ENCODE measurements at places on chromosomes 4 and X.

DNA sequence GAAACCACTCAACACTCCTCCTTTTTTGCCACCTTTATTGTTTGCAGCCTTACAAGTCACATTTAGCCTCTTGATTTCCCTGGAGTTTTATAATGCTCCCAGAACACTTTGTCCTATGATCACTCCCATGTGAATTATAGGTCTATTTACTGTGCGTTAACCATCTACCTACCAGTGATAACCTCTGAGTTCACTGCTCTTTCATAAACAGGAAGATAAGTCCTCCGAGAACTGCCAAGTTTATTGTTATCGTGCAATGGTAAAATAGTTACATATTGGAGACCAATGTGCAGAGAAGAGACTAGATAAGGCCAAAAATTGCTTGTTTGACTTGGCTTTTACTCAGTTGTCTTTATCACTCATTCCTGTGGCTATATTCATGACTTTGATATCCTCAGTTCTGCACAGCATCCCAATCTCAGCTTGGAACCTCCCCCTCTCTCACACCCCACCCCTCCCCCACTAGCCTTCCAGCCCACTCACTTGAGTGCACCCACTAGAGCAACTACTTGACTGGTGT, 12.9 kb upstream of the NUDT9 start:
- no peaks in the 10 kb centered on the region for H3K27me3 ChIP-seq
- no peaks in the 10 kb centered on the region for H3K36me3 ChIP-seq
- H3K27ac ChIP-seq = no peak overlapping the region
- DNase-seq = no peak

- H3K27ac ChIP-seq = no peak overlapping the region
- H3K4me3 ChIP-seq = no peak overlapping the region
- H3K27me3 ChIP-seq = no peaks in the 10 kb centered on the region
- H3K36me3 ChIP-seq = no peaks in the 10 kb centered on the region
- H3K4me1 ChIP-seq = no peaks in the 10 kb centered on the region
- no peak for DNase-seq
Measured at GRCh38 chrX:15952212-15952611, 97.6 kb upstream of the AP1S2 start.

DNA sequence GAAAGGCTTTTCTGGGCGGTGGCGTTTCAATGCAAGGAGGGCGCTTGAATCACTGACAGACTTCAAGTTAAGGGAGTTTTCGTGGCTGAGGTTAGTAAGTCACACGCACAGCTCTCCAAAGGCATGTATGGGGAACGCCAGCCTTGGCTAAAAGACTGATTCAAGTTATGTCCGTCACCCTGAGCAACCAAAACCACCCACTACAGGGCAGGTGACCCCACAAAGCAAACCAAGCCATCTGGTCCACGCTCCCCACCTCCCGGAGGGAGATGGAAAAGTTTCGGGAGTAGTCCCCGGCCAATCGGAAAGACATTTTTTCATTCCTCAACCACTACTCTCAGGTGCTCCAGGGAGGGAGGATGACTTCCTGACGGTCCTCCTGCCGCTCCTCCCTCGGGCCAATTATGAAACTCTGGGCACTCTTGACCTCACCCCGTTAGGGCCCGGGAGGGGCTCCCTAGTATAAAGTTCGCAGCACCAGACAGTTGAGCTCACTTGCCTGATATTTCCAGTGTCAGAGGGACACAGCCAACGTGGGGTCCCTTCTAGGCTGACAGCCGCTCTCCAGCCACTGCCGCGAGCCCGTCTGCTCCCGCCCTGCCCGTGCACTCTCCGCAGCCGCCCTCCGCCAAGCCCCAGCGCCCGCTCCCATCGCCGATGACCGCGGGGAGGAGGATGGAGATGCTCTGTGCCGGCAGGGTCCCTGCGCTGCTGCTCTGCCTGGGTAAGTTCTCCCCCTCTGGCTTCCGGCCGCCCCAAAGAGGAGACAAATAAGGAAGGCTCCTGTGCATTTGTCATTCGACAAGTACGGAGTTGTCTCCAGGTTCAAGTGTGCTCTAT, at the start of gene EREG:
EREG (plus strand) TSS at position 494 of the 840 bp plus-strand sequence; CDS start at position 658, 164 bp downstream.
- H3K27ac ChIP-seq = no peak within 1 kb of the TSS
- H3K4me1 ChIP-seq = no peaks in the 10 kb centered on the region
- no peaks in the 10 kb centered on the region for H3K36me3 ChIP-seq
- peaks cover 37% of the 10 kb centered on the region for H3K27me3 ChIP-seq
- DNase-seq = no peak

DNA sequence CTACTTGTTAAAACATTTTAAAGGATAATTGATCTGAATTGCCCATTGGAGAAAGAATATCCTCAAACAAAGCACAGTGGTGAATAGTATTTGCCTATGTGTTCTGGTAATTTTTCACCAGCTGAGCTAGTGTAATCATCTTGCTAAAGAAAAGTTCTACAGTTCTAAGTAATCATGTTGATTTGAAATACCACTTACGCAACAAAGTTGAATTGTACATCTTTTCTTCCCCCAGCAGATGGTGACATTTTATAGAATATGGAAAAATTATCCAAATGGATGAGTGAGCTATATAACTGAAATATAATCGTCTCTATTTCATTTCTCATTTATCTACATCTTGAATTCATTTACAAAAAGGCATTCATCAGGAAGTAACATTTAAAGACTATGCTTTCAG, 9.7 kb upstream of the ZNF674 start:
- H3K27me3 ChIP-seq = no peaks in the 10 kb centered on the region
- DNase-seq = no peak
- no peaks in the 10 kb centered on the region for H3K36me3 ChIP-seq
- H3K27ac ChIP-seq = no peak overlapping the region
- no peaks in the 10 kb centered on the region for H3K4me1 ChIP-seq
- no peak overlapping the region for H3K4me3 ChIP-seq

DNA sequence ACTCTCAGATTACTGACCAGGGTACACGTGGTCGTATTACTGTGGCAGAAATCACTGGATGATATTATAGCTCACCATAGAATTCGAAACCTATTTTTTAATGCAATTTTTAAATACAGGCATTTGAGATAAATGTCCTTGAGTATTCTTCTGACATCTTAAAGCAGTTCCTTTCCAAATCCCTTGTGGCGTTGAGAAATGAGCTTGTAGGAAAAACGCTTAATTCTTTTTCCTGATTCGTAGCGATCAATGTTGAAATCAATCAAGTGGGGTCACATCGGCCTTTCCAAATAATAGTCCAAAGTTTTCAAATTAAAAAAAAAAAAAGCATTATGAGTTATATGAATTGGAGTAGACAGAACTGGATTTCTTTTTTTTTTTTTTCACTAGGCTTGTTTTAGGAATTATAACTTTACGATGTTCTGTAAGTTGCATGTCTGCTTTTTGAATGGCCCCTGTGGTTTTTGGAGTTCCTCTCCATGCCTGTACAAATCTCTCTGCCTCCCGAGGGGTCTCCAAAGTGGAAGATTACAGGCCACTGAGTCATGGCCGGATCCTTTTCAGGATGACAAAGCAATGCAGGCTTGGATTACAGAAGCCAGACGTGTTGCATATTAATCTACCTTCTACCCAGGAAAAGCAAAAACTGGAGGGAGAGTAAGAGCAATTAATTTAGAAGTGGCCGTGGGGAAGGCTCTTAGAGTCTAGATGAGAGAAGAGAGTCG, 226.1 kb downstream of the SHOX start:
- H3K27ac ChIP-seq = no peak overlapping the region
- no peak for DNase-seq
- no peak overlapping the region for H3K4me3 ChIP-seq
- H3K27me3 ChIP-seq = no peaks in the 10 kb centered on the region
- H3K36me3 ChIP-seq = no peaks in the 10 kb centered on the region

GRCh38 chrX:77628294-77629025, 157.6 kb downstream of the ATRX start:
- no peaks in the 10 kb centered on the region for H3K4me1 ChIP-seq
- no peak overlapping the region for H3K4me3 ChIP-seq

- DNase-seq = no peak
Measured at GRCh38 chrX:39477031-39477761, 620.6 kb downstream of the BCOR start.

- H3K27me3 ChIP-seq = peaks cover 49% of the 10 kb centered on the region
- no peaks in the 10 kb centered on the region for H3K36me3 ChIP-seq
- H3K4me1 ChIP-seq = no peaks in the 10 kb centered on the region
Measured at GRCh38 chr4:1400191-1400805, 5.9 kb downstream of the NKX1-1 start.

GRCh38 chr4:113784497-113785250, 23.1 kb upstream of the CAMK2D start:
- no peaks in the 10 kb centered on the region for H3K27me3 ChIP-seq
- peak overlapping the region; percentile 34 for H3K27ac ChIP-seq
- H3K4me1 ChIP-seq = no peaks in the 10 kb centered on the region
- no peak for DNase-seq
- H3K36me3 ChIP-seq = no peaks in the 10 kb centered on the region

- no peak for DNase-seq
- H3K4me1 ChIP-seq = no peaks in the 10 kb centered on the region
- no peaks in the 10 kb centered on the region for H3K27me3 ChIP-seq
- no peak overlapping the region for H3K27ac ChIP-seq
- no peaks in the 10 kb centered on the region for H3K36me3 ChIP-seq
- H3K4me3 ChIP-seq = no peak overlapping the region
Measured at GRCh38 chrX:147739196-147739595, 172.5 kb upstream of the FMR1 start.

DNA sequence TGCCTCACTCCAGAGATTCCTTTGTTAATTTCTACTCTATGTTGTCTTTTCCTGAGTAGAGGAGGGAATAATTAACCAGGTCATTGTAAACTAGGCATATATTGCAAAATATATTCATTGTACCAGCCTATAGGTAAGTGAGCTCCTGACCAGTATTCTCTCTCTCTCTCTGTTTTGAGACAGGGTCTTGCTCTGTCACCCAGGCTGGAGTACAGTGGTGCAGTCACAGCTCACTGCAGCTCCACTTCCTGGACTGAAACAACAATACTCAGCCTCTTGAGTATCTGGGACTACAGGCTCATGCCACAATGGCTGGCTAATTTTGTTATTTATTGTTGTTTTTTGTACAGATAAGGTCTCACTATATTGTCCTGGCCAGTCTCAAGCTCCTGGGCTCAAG, 198.3 kb downstream of the ARAP2 start:
- H3K27me3 ChIP-seq = no peaks in the 10 kb centered on the region
- no peak overlapping the region for H3K4me3 ChIP-seq
- H3K27ac ChIP-seq = no peak overlapping the region
- no peaks in the 10 kb centered on the region for H3K4me1 ChIP-seq
- no peaks in the 10 kb centered on the region for H3K36me3 ChIP-seq
- no peak for DNase-seq

DNA sequence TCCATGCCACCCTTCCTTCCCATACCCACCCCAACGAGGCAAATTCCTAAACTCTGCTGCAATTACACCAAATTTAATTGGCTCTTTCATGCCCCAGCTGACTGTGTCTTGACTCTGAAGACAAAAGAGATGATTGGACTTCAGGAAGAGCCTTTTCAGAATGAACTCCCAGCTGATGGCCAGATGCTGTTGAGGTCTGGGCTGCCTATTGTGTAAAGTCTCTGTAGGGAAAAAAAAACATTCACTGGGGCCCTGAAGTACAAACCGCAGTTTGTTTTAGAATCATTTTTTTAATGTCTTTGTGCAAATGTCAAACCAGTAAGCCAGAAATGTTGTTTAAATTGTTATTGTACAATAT, 174.8 kb downstream of the HHIP start:
- no peak overlapping the region for H3K4me3 ChIP-seq
- peaks cover 4% of the 10 kb centered on the region for H3K4me1 ChIP-seq
- no peak for DNase-seq
- H3K27ac ChIP-seq = no peak overlapping the region

GRCh38 chr4:46894826-46895225, 14.2 kb downstream of the COX7B2 start:
- H3K27ac ChIP-seq = no peak overlapping the region
- no peak for DNase-seq
- no peaks in the 10 kb centered on the region for H3K27me3 ChIP-seq
- H3K4me1 ChIP-seq = no peaks in the 10 kb centered on the region
- no peak overlapping the region for H3K4me3 ChIP-seq
- no peaks in the 10 kb centered on the region for H3K36me3 ChIP-seq

DNA sequence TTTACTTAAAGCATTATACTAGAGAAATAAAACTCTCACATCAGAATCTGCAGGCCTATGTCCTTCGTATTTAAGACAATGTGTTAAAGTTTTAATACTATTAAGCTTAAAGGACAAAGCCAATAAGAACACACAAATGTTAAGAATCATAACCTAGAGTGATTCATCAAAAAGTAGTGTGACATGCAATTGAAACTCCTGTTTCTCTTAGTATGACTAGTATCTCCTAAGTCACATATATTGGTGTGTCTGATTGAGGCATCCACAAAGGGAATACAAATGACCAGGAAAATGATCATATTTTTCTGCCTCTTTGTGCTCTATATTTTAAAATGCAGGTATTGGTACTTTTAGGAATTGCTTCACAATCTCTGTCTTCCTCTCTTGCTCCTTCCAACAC, 23.8 kb downstream of the GPRASP3 start:
- no peaks in the 10 kb centered on the region for H3K4me1 ChIP-seq
- H3K27me3 ChIP-seq = no peaks in the 10 kb centered on the region
- no peak overlapping the region for H3K4me3 ChIP-seq
- H3K27ac ChIP-seq = no peak overlapping the region
- H3K36me3 ChIP-seq = no peaks in the 10 kb centered on the region
- no peak for DNase-seq

- H3K27me3 ChIP-seq = no peaks in the 10 kb centered on the region
- no peaks in the 10 kb centered on the region for H3K36me3 ChIP-seq
- no peaks in the 10 kb centered on the region for H3K4me1 ChIP-seq
- no peak overlapping the region for H3K4me3 ChIP-seq
Measured at GRCh38 chr4:153318696-153319320, 25.7 kb upstream of the MND1 start.

DNA sequence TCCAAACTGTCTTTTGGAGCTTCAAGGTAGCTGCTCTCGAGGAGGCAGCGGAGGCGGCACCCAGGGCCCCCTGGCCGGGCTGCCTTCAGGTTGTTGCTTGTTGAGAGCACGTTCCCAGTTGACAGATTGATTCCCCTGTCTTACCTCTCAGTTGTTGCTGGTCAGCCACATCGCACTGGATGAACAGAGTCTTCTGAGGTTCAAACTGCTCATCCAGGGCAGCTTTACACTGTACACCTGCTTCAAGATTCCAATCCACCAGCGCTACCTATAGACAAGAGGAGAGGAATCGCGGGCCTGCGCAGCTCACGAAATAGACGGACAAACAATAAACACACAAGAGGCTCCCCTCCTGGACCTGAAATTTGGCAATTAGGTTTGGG, 497 bp downstream of the HPGD start:
- H3K27ac ChIP-seq = peak overlapping the region; percentile 74
- H3K27me3 ChIP-seq = no peaks in the 10 kb centered on the region
- DNase-seq = no peak

DNA sequence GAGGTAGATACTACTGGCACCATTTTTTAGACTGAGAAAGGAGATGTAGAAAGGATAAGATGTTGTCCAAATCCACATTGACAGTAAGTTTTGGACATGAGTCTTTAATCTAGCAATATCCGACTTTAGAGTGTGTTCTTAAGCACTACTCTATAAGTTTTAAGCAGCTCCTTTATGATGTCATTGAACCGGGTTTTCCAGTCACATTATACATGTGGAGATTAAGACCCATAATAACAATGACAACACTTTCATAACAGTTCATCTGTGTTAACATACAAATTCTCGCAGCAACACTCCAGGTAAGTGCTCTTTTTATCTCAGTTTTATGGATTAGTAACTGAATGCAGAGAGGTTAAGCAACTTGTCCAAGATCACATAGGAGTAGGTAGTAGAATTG, 30.3 kb upstream of the CXCL8 start:
- peaks cover 13% of the 10 kb centered on the region for H3K4me1 ChIP-seq
- no peaks in the 10 kb centered on the region for H3K36me3 ChIP-seq
- DNase-seq = no peak

GRCh38 chr4:75831856-75832405, 70.3 kb downstream of the PPEF2 start:
- no peaks in the 10 kb centered on the region for H3K4me1 ChIP-seq
- DNase-seq = peak; percentile 39
- H3K27ac ChIP-seq = no peak overlapping the region
- no peaks in the 10 kb centered on the region for H3K27me3 ChIP-seq
- no peaks in the 10 kb centered on the region for H3K36me3 ChIP-seq
- no peak overlapping the region for H3K4me3 ChIP-seq

All from tibial nerve (tissue), 4 donors.